ENCODE measurements at places on chromosomes 3 and 15.

GRCh38 chr15:93042211-93042610 lies 46.8 kb downstream of the RGMA start:
- DNase-seq, result no peak

GRCh38 chr3:117936159-117936558 lies 1098.5 kb downstream of the IGSF11 start:
- no peak for DNase-seq

DNA sequence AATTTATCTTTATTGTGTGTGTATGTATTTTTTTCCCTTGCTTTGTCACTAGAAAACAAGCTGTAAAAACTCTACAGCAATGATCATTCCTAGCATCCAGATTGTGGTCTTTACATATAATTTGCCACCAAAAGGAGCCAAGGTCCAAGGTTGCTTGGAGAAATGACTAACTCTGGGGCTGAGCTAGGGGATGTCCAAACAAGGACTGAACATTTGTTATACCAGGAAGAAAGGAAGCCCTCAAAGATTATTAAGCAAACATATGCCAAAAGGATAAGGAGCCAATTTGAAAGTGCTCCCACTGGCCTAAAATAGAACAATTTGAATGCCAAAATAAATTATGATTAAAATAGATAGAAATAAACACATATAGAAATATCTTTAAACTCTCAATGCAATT lies 293.3 kb downstream of the ZIC1 start:
- no peak for DNase-seq

DNA sequence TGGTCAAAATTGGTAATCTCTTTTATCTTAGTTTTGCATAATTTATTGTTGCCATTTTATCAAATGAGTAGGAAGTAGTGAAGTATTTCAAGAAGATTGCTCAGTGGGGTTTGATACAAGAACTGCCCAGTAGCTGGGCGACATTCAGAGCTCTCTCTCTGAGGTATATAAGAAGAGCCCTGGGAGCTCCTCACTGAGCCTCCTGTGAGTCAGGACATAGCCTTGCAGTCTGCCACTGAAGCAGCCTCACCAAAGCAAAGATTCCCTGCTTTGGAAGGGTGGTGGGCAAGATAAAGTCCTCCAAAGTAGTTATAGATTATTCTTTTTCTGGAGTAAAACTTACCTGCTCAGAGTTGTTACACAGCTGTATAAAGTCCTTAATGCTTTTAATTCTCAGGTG lies 26.1 kb downstream of the SKIL start:
- DNase-seq, result no peak

GRCh38 chr3:45137656-45138181 lies 8.5 kb downstream of the CDCP1 start:
- DNase-seq, result no peak

DNA sequence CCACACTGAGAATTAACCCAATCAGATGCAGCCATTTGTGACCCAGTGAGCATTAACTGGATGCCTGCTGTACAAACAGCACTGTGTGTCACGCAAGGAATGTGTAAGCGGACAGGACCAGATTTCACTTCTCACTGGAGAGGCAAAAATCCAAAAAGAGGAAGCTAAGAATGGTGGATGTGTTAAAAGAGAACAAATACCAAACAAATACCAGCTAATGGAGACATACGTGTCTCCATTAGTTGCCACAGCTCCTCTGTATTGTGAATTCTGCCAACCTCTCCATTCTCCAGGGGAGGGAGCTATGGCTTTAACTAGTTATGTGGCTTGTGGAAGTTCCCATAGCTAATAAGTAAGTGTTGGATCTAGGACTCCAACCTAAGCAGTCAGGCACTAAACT lies 2.6 kb downstream of the LTF start:
- no peak for DNase-seq

DNA sequence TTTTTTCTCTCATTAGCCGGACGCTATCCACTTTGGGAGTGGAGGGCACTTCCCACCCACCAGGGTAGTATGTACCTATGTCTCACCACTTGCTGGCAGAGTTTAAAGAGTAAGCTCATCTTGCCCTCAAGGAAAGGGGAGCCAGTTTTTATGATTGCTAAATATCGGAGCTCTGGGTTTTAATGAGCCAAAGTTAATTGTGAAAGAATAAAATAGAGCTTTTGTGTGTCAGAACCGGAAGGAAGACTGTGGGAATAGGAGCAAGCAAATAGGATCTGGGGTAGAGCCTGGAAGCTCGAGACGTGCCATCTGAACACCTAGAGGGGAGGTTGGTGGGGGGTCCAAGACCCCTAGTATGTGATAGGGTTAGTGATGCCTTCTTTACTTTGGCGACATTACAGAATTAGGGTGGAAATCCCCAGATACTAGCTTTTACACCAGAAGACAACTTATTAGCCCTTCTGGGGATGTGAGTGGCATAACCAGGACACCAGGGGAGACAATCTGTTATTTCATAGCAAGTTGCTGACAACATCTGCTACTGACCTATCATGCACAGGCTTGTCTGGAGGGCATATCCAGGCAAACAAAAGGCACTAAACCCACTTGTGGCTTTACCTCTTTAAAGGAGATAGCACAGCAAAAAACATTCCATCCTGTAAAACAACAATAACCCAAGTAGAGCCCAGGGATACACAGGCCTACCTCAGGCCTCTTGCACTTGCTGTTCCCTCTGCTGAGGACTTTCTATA lies 333.8 kb downstream of the ZNF621 start:
- no peak for DNase-seq

- no peak for DNase-seq
These were observed 97.4 kb downstream of the LRRK1 start for GRCh38 chr15:101016581-101016980.
